Regular cardiac myocyte (primary cell): ENCODE measurements at places on chromosomes 13 and 19. TPM values are rescaled to one million over a fixed set of nuclear protein-coding genes. Genes with fewer than 3 reads are reported as not detected.

The ESD gene
- total RNA-seq: 93.9 and 98.9 TPM in 2 replicates

The NMRK2 gene
- total RNA-seq: not detected in 2 replicates

The IGLON5 gene
- under 0.01 TPM in 1 of 2 replicates, not detected in the other for total RNA-seq

The PROZ gene
- not detected in 2 replicates for total RNA-seq

The LILRB5 gene
- not detected in 2 replicates for total RNA-seq

The ZNF525 gene
- total RNA-seq: 6.9 and 12.7 TPM in 2 replicates

The CRX gene
- not detected in 2 replicates for total RNA-seq

The ZNF121 gene
- 44.5 and 67.1 TPM in 2 replicates for total RNA-seq

The PSG5 gene
- 4.6 and 6.8 TPM in 2 replicates for total RNA-seq

The CD37 gene
- total RNA-seq: 0.28 TPM in 1 of 2 replicates, not detected in the other

The RGL3 gene
- total RNA-seq: 2.3 and 7.0 TPM in 2 replicates

The CYP4F12 gene
- not detected in 2 replicates for total RNA-seq

The LHB gene
- not detected in 2 replicates for total RNA-seq

The LILRA1 gene
- total RNA-seq: not detected in 2 replicates

The CARM1 gene
- 13.0 and 28.0 TPM in 2 replicates for total RNA-seq

The STOML3 gene
- total RNA-seq: not detected in 2 replicates

The CCL25 gene
- not detected in 2 replicates for total RNA-seq

The UQCR11 gene
- total RNA-seq: 58.1 and 76.7 TPM in 2 replicates

The ZFR2 gene
- total RNA-seq: 0.19 TPM in 1 of 2 replicates, not detected in the other

The ATP1A3 gene
- under 0.01 TPM in 1 of 2 replicates, not detected in the other for total RNA-seq

The ZFP30 gene
- 14.6 and 16.9 TPM in 2 replicates for total RNA-seq

The CYP2S1 gene
- total RNA-seq: under 0.01 and 1.3 TPM in 2 replicates

The CEACAM19 gene
- 1.1 and 1.3 TPM in 2 replicates for total RNA-seq

The MTIF3 gene
- 60.3 and 70.5 TPM in 2 replicates for total RNA-seq

The ACER1 gene
- total RNA-seq: not detected in 2 replicates

The ARRDC2 gene
- total RNA-seq: 12.3 and 19.4 TPM in 2 replicates

The ZNF224 gene
- total RNA-seq: 20.9 and 34.7 TPM in 2 replicates

The ACP7 gene
- 0.56 and 1.7 TPM in 2 replicates for total RNA-seq

The PCDH20 gene
- under 0.01 TPM in 2 replicates for total RNA-seq

The ZNF726 gene
- 2.0 and 6.5 TPM in 2 replicates for total RNA-seq

The FREM2 gene
- not detected in 2 replicates for total RNA-seq

The KCTD4 gene
- 0.28 and 0.38 TPM in 2 replicates for total RNA-seq

The RGCC gene
- total RNA-seq: 1.3 and 2.3 TPM in 2 replicates

The RXFP2 gene
- not detected in 2 replicates for total RNA-seq

The TEX26 gene
- under 0.01 and 0.56 TPM in 2 replicates for total RNA-seq

The POU2F2 gene
- total RNA-seq: 0.19 and 0.56 TPM in 2 replicates

The PCDH17 gene
- total RNA-seq: 2.8 and 9.4 TPM in 2 replicates

The IRGC gene
- not detected in 2 replicates for total RNA-seq
